ENCODE measurements at places on chromosomes 13 and 19.
A peak's percentile ranks its signal among the peaks of the same experiment; 100 is the strongest.

DNA sequence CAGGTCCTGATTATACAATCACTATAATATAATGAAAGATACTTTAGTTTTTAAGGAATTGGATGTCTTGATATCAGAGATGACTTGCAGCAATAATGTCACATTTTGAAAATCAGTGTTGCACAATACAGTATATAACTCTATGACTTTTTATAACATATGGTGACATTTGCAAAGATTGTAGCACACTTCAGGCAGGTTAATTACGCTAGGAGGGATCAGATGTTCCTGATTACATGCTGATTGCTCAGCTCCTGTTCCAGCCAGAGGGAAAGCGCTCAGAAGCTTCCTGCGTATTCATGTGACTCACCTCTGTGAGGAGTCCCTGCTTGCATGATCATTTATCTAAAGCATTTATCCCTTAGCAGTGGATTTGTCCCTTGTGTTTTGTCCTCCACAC is 265.6 kb downstream of the GPC5 start:
- no peak overlapping the region for H3K4me3 ChIP-seq
- no peaks in the 10 kb centered on the region for H3K36me3 ChIP-seq

DNA sequence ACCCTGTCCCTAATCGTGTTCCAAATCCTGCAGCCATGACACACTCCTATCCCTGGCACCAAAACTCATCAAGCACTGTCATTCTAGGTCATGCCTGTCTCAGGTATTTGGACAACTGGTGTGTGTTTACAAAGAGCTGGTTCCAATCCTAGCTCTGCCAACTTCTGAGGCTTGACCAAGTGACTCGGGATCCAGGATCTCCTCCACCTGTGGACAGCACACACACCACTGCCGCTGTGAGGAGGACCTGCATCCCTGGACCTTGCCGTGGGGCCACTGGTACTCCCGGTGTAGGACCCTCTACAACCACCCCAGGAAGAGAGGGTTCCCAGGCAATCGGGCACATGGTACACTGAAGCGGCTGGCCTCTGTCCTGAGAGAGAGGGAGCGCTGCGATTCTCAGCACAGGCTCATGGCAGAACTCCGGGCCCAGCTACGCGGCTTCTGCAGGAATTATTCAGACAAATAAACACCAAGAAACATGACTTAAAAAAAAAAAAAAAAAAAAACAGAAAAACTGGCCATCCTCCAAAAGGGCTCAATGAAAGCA is 20.4 kb downstream of the MLLT1 start:
- no peak overlapping the region for H3K4me3 ChIP-seq
- no peaks in the 10 kb centered on the region for H3K27me3 ChIP-seq
- no peak overlapping the region for H3K27ac ChIP-seq
- DNase-seq, result no peak
- peaks cover 10% of the 10 kb centered on the region for H3K4me1 ChIP-seq

DNA sequence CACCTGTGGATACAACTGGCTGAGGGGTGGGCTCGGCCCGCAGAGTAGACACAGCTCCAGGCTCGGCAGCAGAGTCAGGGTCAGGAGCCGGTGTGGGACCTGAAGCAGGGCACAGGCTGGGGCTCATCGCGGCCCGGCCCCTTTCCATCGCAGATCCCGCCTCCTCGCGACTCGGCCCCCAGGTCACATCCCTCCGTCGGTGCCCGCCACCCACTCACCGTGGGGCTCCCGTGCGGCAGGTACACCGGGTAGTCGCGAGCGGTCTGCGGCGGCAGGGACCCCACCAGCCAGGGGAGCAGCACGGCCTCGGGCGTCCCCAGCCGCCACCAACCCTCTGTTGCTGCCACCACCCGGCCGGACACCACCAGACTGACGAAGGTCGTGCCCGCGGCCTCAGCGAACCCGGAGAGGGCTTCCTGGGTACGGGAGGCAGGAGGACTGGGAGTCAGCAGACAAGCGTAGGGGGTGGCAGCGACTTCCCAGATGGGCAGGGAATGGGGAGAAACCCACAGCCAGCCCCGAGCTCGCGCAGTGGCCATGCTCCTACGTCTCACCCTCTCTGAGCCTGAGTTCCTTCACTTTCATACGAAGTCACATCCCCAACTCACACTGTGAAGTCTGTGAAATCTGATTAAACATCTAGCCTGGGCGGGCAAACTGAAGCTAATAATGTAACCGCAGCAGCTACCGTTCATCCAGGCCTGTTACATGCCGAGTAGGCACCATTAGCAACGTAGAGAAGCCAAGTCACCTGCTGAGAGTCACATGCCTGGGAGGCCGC is 3.7 kb downstream of the FUZ start:
- peaks cover 30% of the 10 kb centered on the region for H3K4me1 ChIP-seq
- peaks cover 7% of the 10 kb centered on the region for H3K36me3 ChIP-seq
- H3K27me3 ChIP-seq, result no peaks in the 10 kb centered on the region
- peak overlapping the region; percentile 87 for H3K4me3 ChIP-seq

- DNase-seq, result no peak
- H3K27ac ChIP-seq, result peak overlapping the region; percentile 17
- H3K4me1 ChIP-seq, result peaks cover 29% of the 10 kb centered on the region
- no peak overlapping the region for H3K4me3 ChIP-seq
- no peaks in the 10 kb centered on the region for H3K36me3 ChIP-seq
- no peaks in the 10 kb centered on the region for H3K27me3 ChIP-seq
Observed at GRCh38 chr13:40189898-40190630, 476.4 kb downstream of the FOXO1 start.

- DNase-seq, result peak; percentile 26
- H3K36me3 ChIP-seq, result no peaks in the 10 kb centered on the region
- no peak overlapping the region for H3K27ac ChIP-seq
- no peak overlapping the region for H3K4me3 ChIP-seq
- H3K27me3 ChIP-seq, result no peaks in the 10 kb centered on the region
Observed at GRCh38 chr13:59734393-59734792, 429.3 kb downstream of the DIAPH3 start.

- no peaks in the 10 kb centered on the region for H3K36me3 ChIP-seq
- H3K4me3 ChIP-seq, result no peak overlapping the region
- H3K27ac ChIP-seq, result no peak overlapping the region
- DNase-seq, result no peak
Observed at GRCh38 chr13:79501538-79502232, 20.7 kb downstream of the NDFIP2 start.

DNA sequence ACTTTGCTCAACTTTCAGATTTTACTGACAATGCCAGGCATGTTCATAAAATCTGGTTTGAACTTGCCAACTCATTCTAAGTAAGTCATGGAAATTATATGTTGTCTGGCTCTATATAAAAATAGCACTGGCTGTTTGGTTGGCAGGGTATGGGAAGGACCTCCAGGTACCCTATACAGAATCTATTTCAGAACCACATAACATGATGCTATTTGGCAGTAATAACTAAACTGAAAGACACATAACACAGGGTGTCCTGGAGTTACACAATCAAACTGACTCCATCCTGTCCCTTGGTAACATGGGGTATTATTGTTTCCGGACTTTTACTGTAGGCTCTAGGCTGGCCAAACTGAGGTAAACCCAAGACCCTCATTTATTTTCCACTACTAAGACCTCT is 248.8 kb downstream of the RGCC start:
- H3K36me3 ChIP-seq, result no peaks in the 10 kb centered on the region
- H3K4me1 ChIP-seq, result no peaks in the 10 kb centered on the region
- H3K27ac ChIP-seq, result no peak overlapping the region
- DNase-seq, result no peak
- H3K27me3 ChIP-seq, result no peaks in the 10 kb centered on the region

GRCh38 chr13:109998684-109999533 is 212.5 kb upstream of the IRS2 start:
- H3K4me1 ChIP-seq, result no peaks in the 10 kb centered on the region
- no peak overlapping the region for H3K4me3 ChIP-seq
- no peak for DNase-seq
- no peak overlapping the region for H3K27ac ChIP-seq
- H3K36me3 ChIP-seq, result no peaks in the 10 kb centered on the region

DNA sequence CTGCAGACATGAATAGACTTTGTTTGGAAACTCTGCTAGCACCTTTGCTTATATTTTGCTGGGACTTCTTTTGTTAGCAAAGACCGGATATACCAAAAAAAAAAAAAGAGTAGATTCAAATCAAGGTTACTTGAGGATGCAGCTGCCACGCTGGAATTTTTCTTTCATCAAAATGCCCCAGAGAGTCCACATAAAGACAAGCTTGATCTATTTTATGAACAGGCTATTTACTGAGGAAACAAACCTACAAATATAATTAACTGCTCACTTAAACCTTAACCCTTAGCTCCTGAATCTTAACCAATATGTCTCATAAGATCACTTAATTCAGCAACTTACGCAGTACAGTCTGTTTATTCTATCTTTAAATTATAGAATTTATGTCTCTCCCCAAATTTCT is 27.1 kb upstream of the DOCK9 start:
- H3K4me1 ChIP-seq, result no peaks in the 10 kb centered on the region
- H3K36me3 ChIP-seq, result no peaks in the 10 kb centered on the region
- no peak for DNase-seq
- no peak overlapping the region for H3K4me3 ChIP-seq
- no peaks in the 10 kb centered on the region for H3K27me3 ChIP-seq
- H3K27ac ChIP-seq, result no peak overlapping the region

GRCh38 chr19:1249298-1249989 is 1.1 kb downstream of the MIDN start:
- peaks cover 29% of the 10 kb centered on the region for H3K4me1 ChIP-seq
- H3K36me3 ChIP-seq, result no peaks in the 10 kb centered on the region
- H3K27ac ChIP-seq, result peak overlapping the region; percentile 73
- H3K27me3 ChIP-seq, result no peaks in the 10 kb centered on the region
- DNase-seq, result peak; percentile 98

GRCh38 chr13:109274188-109274821 is 512.1 kb downstream of the IRS2 start:
- no peaks in the 10 kb centered on the region for H3K27me3 ChIP-seq
- H3K27ac ChIP-seq, result no peak overlapping the region
- no peaks in the 10 kb centered on the region for H3K4me1 ChIP-seq
- DNase-seq, result no peak
- no peaks in the 10 kb centered on the region for H3K36me3 ChIP-seq
